ENCODE measurements at places on chromosomes 12 and 14.

- no peak for DNase-seq
Observed at GRCh38 chr14:66483322-66483721, 2.8 kb upstream of the CCDC196 start.

DNA sequence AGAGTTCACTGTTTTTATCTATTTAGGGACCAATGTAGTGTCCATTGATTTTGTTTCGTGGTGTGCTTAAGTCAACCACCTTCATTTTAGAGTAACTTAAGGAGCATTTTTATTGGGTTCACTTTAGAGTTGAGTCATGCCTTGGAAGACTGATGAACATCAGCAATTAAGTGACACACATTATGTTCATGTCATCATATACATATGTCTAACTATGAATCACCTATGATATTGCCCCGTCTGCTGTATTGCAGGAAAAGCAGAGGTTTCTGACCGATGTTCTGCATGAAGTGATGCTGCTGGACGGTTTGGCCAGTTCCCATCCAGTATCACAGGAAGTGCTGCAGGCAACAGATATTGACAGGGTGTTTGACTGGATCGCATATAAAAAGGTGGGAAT is 227.1 kb downstream of the TRHDE start:
- DNase-seq = no peak

DNA sequence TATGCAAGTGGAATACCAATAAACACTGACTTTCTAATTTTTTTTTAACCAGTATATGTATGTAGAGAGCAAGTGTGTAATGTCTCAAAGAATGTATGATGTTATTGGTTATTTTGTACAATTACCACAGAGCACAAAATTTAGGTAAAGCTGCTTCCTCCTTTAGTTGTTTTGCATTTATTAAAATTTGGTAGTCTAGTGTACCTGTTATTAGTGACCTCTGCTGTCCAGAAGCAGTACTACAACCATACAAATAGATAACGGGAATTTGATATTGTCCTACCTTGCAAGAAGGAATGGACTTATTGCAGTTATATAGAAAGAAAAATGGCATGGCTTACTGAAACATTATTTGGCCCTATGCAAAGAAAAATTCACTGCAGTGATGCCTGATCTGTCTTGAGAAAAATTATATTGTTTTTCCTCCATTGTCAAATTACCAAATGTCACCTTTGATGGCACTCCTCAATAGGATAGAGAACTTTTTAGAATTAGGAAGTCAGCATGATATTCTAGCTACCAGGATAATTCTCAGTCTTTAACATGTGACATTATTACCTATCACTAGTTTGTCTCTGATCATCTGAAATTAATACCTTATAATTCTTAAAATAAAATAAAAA is 153.9 kb upstream of the RMST start:
- DNase-seq = peak; percentile 64

DNA sequence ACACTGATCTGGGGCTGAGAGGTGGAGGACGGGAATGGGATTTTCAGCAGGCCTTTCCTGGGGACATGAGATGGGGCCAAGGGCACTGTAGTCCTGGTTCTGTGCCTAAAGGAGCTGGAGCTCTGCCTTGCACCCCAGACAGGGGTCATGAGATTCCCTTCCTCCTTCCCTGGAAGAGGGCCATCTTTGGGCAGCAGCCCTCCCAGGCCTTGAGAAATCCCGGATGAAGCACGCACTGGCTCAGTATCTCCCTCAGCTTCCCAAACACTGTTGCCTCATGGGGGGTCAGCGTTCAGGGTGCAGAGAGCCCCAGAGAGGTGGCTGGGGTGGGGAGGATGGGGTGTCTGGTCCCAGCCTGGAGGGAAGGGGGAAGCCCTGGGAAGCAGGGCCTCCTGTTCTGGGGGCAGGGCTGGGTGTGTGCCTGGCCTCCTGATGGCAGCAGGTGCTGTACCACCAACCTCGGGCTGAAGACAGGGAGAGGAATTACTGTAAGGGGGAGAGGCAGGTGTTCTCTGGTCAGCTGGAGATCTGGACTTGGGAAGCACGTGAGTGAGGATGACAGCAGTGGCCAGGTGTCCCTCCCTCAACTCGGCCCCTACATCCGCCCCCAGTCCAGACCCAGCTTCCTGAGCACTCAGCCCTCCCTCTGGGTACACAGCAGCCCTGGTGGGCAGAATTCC is 8.4 kb upstream of the NR4A1 start:
- no peak for DNase-seq

DNA sequence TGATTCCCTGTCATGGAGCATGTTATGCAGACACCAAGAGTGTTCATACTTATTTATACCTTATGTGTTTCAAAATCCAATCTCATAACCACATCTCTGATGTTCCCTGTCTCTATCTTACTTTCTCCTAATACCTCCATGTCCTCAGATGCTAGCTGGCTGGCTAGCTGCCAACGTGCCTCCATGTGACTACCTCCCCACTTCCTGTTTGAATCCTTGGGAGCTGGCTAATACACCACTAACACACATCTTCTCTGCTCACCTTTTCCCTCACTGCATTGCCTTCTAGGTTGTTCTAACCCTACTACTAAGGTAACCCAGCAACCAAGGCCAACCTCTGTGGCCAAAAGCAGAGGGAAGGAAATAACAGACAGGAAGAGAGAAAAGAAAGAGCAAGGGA is 27.3 kb downstream of the TTC5 start:
- DNase-seq = peak; percentile 56

GRCh38 chr12:106205208-106206069 is 42.4 kb downstream of the CKAP4 start:
- peak; percentile 8 for DNase-seq

DNA sequence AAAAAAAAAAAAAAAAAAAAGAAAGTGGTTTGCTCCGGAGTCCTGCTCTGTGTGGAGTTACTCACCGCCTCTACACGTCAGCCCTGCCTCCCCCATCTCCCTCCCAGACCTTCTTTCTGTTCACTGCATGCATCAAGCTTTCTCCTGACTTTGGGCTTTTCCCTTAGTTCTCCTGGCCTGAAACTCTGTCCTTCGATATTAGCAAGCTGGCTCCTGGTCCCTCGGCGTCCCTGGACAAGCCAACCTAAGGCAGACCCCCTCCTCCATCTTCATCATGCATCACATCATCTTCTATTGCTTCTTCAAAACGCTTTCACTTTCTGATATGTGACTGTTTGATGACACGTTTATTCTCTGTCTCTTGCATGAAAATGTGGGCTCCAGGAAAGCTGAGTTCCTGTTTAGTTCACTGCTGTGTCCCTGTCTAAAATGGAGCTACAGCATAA is 40.6 kb downstream of the SLC15A4 start:
- DNase-seq = no peak

DNA sequence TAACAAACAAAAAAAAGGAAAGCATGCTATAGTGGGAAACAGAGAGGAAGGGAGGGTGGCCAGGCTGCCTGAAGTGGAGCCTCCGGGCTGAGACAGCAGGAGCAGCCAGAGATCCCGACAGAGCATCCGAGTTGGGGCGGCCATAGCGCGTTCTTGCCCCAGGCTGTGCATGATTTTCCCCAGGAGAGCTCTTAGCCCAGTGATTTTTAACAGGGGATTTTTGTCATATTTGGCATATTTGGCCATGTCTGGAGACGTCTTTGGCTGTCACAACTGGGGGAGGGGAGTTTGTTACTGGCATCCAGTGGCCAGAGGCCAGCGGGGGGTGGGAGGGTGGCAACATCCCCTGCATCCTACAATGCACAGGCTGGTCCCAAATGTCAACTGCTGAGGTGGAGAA is 23.6 kb downstream of the BDKRB1 start:
- no peak for DNase-seq

- DNase-seq = no peak
Observed at GRCh38 chr14:83559721-83560120, 1970.2 kb upstream of the FLRT2 start.

DNA sequence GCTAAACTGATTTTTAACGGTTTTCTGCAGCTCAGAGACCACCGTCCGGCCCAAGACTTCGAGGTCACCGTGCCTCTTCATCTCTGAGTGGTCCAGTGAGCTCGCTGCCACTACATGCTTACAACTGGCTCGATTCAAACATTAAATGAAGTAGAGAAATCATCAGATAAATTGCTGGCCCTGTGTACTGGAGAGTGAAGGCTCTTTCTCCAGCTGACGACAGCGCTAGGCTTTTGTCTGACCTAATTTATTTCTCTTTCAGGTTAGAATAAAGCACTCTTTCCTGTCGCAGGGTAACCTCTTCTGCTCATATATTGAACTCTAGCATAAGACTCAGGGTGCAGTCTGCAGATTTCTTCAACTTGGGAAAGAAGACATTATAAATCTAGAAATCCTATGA is 6.4 kb downstream of the BCL11B start:
- no peak for DNase-seq

- DNase-seq = no peak
Observed at GRCh38 chr14:90050271-90050670, 11.5 kb upstream of the KCNK13 start.

- no peak for DNase-seq
Observed at GRCh38 chr12:69042970-69043369, 110.0 kb upstream of the CPM start.

- no peak for DNase-seq
Observed at GRCh38 chr12:79822475-79822874, 112.4 kb downstream of the PPP1R12A start.

DNA sequence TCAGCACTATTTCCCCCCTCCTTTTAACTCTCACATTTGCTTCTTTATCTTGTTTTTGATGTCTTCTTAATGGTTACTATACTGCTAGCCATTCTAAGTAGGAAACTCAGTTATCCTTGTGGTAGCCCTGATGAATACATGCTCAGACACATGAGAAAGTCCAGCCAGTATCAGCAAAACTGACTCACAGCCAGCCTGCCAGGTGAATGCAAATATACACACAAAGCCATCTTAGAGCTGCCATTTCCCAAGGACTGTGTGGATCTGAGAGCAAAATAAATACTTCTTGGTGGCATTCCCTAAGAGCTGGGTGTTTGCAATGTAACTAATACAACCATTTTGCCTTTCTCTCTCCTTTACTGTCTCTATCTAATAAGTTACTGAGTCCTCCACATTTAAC is 455.2 kb downstream of the CCER1 start:
- no peak for DNase-seq

DNA sequence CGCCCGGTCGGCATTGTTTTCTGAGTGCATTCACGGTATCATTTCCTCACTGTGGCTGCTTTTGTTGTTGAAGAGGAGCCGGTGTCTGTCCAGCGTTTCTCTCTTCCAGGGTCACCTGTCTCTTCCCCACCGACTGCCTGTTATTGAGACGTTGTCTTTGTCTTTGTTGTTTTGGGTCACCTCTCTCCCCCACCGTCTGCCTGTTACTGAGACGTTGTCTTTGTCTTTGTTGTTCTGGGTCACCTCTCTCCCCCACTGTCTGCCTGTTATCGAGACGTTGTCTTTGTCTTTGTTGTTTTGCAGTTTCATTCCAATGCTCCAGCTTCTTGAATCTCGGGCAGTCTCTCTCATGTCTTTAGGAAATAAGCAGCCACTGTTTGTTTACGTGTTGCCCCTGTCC is 69.9 kb downstream of the DDX51 start:
- no peak for DNase-seq

DNA sequence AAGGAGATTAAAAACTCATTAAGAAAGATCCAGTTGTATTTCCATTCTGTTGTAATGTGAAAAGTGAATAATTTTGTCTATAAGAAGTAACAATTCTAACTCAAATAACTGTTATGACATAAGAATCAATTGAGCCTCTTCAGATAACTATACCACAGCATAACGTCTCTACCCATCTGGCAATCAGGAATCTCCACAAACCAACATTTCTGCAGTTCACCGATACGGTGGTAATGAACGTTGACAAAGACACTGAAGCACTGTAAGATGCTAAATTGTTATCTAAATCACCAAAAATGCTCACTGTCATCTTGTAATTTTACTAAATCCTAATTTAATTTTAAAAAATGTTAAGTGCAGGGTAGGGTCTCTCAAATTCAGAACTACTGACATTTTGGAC is 130.9 kb upstream of the USP15 start:
- DNase-seq = no peak

DNA sequence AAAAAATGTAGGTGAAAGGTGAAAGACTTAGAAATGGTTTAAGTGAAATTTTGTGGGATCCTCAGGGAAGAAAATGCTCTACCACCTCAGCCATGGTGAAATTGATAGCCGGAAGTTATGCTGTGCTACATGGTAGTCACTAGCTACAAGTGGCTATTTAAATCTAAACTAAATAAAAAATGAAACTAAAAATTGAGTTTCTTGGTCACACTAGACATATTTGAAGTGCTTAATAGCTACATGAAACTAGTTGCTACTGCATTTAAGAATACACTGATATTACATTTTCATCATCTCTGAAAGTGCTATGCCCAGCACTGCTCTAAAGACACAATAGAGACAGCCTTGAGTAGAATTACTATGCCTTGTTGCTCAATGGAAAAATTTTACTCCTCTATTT is 10.3 kb upstream of the SLCO1B3 start:
- DNase-seq = no peak

DNA sequence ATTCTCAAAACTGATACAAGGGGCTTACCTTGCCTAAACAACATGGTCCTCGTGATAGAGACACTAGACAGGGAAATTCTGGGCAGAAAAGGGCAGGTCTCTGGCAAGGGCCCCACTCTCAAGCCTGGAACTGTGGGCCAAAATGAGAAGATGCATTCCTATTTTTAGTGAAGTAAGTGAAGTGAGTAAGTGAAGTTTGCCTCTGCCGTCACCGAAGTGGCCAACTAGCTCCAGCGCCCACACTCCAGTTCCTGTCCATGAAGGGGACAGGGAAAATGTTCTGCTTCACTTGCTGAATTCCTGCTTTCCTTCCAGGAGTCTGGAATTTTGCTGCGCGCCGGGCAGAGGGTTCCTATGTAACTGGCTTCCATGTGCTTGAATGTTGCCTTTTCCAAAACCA is 1035.6 kb upstream of the TMEM132C start:
- DNase-seq = no peak

DNA sequence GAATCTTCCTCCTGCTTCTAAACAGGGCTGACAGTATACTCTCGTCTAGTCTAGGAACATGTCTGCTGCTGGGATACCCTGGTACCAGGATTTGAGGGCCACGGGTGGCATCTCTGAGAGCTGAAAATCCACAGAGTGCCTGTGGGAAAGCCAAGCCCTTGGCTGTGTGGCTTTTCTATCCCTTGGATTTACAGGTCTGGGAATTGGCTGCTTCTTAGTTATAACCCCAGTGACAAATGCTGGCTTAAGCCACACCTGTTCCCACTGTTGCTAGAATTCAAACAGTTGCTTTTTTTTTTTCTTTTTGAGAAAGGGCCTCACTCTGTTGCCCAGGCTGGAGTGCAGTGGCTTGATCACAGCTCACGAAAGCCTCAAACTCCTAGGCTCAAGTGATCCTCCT is 14.3 kb upstream of the RIN3 start:
- no peak for DNase-seq

Data from KBM-7 (cell line).